ENCODE measurements at places on chromosomes 12 and 14.

DNA sequence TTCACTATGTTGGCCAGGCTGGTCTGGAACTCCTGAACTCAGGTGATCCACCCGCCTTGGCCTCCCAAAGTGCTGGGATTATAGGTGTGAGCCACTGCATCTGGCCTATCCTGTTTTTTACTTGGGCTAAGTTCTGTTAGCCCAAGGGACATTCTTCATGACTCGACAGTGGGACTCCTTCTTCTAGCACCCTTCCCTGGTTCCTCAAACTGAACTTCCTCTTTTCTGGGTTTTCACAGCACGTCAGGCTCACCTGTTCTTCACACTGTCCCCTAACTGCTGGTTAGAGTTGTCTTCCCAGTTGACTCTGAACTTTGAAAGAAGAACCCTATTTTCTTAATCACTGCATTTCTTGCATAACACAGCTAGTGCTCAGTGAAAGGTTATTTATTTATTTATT lies 22.5 kb downstream of the CABP1 start:
- no peak for DNase-seq

DNA sequence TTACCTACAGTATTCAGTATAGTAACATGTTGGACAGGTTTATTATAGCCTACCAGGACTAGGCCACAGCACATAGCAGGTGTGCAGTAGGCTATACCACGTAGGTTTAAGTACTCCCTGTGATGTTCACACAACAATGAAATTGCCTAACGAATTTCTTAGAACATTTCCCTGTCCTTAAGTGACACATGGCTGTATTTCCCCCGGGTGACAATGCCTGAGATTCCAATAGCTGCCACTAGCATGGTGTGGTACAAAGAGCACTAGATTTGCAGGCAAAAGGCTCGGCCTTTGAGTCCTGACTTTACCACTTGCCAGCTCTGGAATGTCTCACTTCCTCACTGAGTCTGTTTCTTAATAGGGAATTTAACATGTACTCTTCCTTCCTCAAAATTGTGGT lies 19.7 kb downstream of the PTPN21 start:
- DNase-seq = no peak

DNA sequence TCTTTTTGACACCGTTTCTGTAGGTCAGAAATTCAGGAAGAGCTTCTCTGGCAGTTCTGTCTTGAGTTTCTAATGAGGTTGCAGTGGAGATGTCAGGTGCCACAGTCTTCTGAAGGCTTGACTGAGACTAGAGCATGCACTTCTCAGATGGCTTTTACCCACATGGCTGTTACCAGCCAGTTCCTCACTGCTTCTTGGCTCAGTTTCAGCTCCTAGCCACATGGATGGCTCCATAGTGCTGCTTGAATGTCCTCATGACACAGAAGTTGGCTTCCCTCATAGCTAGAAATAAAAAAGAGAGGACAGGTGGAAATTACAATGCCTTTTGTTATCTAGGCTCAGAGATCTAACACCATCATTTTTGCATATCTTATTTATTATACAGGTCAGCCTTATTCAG lies 38.1 kb upstream of the SLC2A13 start:
- DNase-seq = no peak

DNA sequence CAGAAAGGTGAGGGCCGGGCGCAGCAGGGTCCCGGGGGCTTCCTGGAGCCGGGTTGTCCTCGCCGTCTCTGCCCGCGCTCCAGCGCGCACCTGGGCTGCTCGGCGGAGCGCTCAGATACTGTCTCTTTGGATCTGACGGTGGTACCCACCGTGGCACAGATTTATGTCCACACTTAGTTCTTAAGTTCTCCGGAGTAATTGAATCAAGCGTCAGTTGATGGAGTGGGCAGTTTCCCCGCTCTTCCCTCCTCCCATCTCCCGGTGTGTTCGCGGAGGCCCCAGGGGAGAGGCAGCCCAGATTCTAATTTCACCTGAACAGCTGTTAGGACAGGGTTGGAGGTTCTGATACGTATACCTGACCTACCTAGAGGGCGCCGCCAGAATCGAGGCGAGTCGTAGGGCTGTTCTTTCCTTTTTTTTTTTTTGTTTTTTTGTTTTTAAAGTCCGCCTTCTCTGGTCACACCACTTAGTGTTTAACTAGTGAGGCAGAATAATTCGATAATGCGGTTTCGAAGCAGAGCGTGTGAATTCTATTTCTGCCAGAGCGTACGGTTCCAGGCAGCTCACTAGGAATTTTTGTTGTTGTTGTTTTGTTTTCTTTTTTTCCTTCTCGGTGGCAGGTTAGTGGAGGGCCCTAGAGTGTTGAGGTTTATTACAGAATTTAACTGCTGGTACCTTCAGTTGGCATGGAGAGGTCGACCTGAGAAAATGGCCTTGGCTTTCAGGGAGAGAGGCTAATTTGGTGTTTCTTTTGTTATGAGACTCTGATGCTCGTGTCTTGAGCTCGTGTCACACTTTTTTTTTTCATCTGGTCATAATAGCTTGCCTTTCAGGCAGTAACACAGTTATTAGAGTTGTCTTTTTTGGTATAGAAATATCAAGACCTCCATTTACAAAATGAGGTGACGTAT lies 22.3 kb upstream of the GNS start:
- no peak for DNase-seq

GRCh38 chr14:103593577-103593976 lies 30.8 kb downstream of the COA8 start:
- no peak for DNase-seq

- DNase-seq = no peak
These were observed 28.1 kb downstream of the CBX5 start for GRCh38 chr12:54251667-54252284.

DNA sequence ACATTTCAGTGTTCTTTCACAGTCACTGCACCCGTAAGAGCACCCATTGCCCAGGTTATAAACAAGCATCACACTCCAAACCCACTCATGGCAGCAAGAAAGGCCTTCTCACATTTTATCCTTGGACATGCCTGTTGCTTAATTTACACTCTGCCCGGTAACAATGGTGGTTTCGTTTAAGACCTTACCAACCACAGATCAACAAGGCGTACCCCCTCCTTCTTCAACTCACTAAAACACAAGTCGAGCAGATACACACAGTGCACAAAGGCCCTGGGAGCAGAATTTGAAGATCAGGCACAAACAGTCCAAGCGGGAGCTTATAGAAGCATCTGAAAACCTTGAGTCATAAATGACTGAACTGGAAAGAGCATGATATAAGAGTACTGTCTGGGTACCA lies 98.1 kb downstream of the GALC start:
- DNase-seq = no peak
